ENCODE measurements at places on chromosomes 13 and 19. TPM values are rescaled to one million over a fixed set of nuclear protein-coding genes. Genes with fewer than 3 reads are reported as not detected.

TYROBP gene
- total RNA-seq = 67.2 TPM

DNA sequence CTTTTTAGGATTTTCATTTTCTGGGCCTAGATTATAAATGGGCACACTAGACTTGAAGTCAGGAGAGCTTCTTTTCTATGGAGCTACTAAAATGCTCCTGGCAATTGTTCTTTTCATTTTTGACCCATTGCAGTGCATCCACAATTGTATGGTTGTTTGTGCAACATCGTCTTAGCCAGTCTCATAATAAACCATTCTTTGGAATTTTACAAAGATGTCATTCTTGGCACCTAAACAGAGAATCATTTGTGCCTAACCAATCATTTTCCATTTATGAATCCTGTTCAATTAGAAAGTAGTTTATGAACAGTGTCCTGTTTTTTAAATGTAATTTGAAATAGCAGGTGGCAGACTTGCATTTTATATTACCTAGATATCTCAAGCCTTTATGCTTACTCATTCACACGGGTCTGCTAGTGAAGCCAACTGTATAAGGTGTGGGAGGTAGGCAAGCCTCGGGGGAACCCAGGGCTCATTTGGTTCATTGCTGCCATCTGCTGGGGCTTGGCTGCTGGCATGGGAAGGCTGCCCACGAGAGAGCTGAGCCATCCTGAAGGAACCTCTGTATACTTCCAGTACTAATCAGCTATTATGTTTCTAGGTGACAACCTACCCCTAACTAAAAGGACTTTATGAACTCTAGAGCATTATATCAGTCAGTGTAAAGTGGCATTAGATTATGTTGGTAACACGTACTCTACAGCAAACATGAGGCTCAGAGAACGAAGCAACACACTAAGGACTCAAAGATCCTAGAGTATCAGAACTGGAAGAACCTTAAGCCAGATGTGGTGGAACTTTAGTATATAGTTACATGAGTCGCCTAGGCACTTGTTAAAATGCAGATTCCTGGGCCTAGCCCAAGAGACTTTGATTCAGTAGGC lies 60.0 kb downstream of the TPT1 start:
- ATAC-seq = peak; percentile 84

- no peak for ATAC-seq
Measured at GRCh38 chr19:46080561-46080960, 39.8 kb upstream of the IGFL4 start.

GRCh38 chr19:38951187-38951586 lies 20.4 kb downstream of the MRPS12 start:
- ATAC-seq = no peak

GRCh38 chr19:48471836-48472235 lies 2.7 kb downstream of the CYTH2 start:
- no peak for ATAC-seq

- no peak for ATAC-seq
Measured at GRCh38 chr13:92225861-92226260, 827.4 kb downstream of the GPC5 start.

URAD gene
- total RNA-seq = not detected

GRCh38 chr13:44352202-44352601 lies 21.4 kb upstream of the SERP2 start:
- ATAC-seq = no peak

SELENOV gene
- not detected for total RNA-seq

ELSPBP1 gene
- total RNA-seq = not detected

LIG1 gene
- 2.7 TPM for total RNA-seq

SBNO2 gene
- total RNA-seq = 17.0 TPM

- no peak for ATAC-seq
Measured at GRCh38 chr13:41402691-41403511, 54.4 kb upstream of the RGCC start.

MEIOSIN gene
- not detected for total RNA-seq

BORCS8 gene
- total RNA-seq = 12.3 TPM

DNA sequence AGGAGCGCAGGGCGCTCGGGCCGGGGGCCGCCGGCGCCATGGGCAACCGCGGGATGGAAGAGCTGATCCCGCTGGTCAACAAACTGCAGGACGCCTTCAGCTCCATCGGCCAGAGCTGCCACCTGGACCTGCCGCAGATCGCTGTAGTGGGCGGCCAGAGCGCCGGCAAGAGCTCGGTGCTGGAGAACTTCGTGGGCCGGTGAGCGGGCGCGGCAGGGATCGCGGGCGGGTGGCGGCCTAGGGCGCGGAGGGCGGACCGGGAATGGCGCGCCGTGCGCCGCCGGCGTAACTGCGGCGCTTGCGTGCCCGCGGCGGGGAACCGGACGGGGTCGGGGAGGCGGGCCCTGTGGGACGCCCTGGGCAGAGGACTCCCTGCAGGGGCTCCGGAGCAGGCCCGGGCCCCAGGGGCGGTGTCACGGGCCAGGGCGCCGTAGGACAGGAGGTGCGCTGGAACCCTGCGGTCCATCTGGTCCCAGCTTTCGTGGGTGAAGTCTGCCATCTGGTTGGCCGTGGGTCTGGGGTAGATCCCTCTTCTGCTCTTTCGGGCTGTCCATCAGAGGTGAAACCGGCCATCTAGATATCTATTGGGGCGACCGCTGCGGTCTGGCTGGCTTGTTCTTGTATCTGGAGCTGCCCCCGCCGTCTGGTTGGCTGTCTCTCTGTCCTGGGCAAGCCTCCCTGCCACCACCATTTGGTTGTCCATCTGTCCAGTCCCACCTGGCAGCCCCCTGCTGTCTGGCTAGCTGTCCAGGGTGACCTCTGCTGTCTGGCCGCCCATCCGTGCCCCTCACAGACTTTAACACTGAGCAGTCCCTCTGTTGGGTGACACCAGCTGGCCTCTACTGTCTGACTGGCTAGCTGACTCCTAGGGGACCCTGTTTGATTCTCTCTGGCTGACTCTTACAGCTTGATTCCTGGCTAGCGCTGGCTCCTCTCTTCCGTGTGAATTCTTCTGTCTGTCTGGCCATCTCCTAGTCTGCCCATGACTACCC lies 622 bp downstream of the DNM2 start:
- ATAC-seq = no peak

DNA sequence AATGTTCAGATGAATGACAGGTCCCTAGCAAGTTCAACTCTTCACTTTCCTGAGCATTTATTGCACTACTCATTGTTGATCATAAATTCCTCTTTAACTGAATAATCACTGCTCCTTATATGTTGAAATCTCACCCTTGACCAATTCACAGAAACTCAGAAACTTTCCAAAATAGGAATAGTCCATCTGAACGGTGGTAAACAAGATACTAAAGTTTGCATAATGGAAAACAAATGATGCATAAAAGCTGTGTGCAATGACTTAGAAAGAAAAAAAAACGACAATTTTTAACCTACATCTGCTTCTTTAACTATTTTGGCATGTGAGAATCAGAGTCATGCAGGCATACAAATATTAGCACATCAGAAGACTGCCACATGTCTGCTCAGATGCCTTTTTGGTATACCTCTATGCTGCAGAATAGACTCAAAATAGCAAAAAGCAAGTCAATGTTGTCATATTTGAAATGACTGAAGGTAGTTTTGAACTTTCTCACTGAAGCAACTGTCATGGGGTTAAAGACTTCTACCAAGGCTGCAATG lies 34.8 kb downstream of the SLC10A2 start:
- no peak for ATAC-seq

SIGLEC11 gene
- total RNA-seq = 1.5 TPM

- no peak for ATAC-seq
Measured at GRCh38 chr19:33794683-33795369, 1.8 kb upstream of the KCTD15 start.

GRCh38 chr19:50858886-50859285 lies 4.2 kb downstream of the KLK3 start:
- no peak for ATAC-seq

UTP14C gene
- total RNA-seq = 20.5 TPM

TGFB1 gene
- total RNA-seq = 39.3 TPM

GRCh38 chr19:8150178-8150865 lies 930 bp upstream of the FBN3 start:
- ATAC-seq = no peak

ODAD3 gene
- total RNA-seq = 0.27 TPM

GRCh38 chr13:113209759-113210421 lies 477 bp downstream of the CUL4A start:
- peak; percentile 38 for ATAC-seq

- no peak for ATAC-seq
Measured at GRCh38 chr13:103941506-103942140, 875.4 kb upstream of the SLC10A2 start.

DNA sequence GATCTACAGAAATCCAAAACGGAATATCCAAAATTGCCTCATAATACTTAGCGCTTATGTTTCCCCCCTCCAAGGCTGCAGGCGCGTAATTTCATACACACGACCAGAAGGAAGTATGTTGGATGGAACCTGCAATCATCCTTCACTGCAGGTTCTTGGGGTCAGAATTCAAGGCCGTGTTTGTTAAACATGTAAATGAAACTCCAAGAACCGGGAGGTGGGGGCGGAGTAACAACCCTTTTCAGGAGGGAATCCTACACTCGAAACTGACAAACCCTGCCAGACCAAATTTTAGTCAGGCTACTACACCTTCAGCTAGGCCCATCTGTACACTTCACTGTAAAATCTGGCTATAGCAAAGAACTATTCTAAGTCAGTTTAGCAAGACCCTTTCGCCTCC lies 1.3 kb downstream of the ZNF607 start:
- no peak for ATAC-seq

DNA sequence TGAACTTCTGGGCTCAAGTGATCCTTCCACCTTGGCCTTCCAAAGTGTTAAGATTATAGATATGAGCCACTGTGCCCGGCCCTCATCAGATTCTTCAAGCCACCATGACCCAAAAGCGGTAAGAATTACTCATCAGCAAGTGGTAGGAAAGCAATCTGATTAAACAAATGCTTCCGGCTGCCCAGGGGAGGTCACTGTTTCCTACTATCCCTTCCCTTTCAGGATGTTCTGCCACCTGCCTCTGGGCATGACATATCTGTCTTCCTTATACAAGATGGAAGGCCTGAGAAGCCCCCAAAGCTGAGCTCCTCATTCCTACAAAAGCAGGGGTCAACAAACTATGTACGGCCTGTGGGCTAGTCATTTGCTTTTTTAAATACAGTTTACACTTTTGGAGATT lies 7.0 kb downstream of the ABHD8 start:
- no peak for ATAC-seq

KIR2DL4 gene
- total RNA-seq = not detected

- ATAC-seq = peak; percentile 81
Measured at GRCh38 chr19:51735759-51736449, 12.1 kb upstream of the HAS1 start.

- no peak for ATAC-seq
Measured at GRCh38 chr13:71054358-71054757, 812.6 kb downstream of the DACH1 start.

SLC7A1 gene
- total RNA-seq = 23.6 TPM

GRCh38 chr19:46533078-46533620 lies 37.5 kb upstream of the PNMA8B start:
- ATAC-seq = no peak

DNA sequence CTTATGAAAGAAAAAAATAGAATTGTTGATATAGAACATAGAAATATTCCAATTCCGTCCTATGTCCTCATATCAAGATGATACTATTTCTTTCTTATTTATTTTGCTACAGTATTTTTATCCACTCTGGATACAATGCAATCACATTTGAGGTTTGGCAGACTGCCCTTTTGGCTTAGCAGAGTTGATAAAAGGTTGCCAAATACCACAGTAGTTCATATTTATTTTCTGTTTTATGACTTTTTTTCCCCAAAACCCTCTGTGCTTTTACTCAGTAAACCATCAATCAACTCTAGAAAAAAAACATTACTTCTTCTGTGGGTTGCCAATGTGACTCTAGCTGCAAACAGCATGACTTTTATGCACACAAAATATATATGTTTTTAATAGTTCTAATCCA lies 424.5 kb downstream of the PCDH9 start:
- no peak for ATAC-seq

C5AR2 gene
- 0.84 TPM for total RNA-seq
